ENCODE measurements at places on chromosomes 11 and 22.

DNA sequence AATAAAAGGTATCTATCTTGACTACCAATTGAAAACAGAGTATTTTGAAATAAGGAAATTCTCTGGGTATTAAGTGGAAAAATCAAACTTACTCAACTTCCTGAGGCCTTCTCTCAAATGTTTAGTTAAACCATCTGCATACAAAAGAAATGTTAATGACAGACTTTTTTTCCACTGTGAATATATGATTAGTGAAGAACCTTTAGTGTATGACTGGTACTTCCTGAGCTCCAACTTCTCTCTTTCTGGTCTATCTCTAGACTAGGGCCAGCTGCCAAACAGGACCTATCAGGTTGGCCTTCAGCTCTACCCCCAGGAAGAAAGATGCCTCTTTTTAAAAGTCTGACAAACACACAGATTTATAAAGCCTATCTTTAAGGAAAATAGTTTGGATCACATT lies 68.8 kb upstream of the SCUBE2 start:
- DNase-seq: no peak

DNA sequence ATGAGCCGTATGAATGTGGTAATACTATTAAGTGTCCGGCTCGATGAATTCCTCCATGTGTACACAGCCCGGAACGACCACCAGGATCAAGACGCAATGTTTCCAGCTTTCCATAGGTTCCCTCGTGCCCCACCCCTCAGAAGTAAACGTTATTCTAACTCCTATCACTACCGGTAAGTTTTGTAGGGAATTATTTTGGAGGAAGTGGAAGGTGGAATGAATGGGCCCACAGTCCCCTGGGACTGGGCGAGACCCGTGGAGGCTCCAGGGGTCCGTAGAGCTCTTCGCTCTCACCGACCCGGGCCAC lies 720 bp upstream of the FAR1 start:
- no peak for DNase-seq

DNA sequence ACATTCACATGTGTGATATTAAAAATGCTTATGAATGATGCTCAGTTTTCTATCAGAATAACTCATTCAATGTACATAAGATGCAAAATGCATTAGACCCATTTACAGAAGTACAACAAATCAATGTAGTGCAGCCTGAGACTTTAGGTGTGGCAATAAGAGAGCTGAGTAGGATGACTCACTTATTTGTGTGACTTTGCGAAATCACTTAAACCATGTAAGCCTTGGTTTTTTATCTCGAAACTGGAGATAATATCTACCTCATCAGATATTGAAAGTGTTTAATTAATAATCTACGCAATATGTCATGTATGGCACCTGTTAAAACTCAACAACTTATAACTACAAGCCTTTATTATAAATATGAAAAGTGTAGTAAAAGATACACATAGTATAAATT lies 105.7 kb upstream of the LUZP2 start:
- no peak for DNase-seq

DNA sequence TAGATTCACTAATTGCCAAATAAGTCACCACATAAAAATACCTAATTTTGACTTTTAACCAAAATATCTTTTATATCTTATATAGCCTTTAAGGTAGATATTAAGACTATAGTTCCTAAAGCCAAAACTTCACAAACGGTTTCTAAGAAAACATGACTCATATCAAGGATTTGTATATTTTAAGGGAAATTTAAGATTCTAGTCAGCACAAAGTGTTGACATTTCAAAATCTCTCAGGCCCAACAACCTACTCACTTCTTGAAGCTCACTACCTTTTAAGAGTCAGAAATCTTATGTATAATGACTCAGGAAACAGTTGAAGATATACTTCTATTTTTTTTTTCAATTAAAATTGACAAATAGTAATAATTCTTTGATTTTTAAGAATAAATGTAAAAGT lies 221.9 kb downstream of the SBF2 start:
- no peak for DNase-seq

DNA sequence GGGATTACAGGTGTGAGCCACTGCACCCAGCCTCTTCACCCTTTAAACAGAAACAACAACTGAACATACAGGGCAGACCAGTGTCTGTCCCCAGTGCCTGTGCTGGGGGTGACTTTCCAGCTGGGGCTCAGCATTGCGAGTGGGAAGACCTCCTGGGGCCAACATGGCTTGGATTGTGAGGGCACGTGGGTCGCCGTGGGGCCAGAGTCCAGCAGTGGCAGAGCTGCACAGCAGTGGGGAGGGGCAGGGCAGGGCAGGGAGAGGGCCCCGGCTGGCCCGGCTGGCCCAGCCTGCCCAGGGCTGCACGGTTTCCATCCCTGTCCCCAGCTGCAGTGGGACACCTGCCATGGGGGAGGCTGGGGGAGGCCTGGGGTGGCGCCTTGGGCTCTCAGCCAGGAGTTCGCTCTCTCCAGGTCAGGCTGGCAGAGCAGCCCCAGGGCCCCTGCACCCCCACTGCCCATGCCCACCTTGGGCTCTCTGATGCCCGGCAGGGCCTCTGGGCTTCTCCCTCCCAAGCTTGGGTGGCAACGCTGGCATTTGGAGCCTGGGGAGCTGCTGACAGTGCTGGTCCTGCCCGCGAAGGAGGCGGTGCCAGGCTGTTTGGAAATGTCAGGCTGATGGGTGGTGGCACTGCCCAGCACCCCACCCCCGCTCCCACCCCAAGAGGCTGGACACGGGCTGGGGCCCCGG lies 30.5 kb upstream of the CCDC188 start:
- no peak for DNase-seq

DNA sequence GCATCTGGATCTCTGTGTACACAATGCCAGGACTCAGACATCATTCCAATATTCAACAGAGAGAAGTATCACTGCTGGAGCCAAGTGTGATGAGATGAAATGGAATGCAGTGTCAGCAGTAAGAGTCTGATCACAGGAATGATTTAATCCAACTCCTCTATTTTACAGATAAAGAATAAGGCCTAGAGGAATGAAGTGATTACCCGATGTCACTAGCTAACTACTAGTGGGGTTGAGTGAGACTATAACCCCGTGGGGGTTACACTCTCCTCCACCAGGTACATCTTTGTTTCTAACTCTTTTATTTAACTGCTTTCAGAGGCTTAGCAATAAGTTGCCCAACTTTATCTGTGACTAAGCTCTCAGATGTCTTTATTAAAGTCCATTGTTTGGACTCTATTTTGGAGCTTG lies 94.2 kb upstream of the FAT3 start:
- no peak for DNase-seq
